NB4 (cell line): ENCODE measurements at places on chromosomes 2 and 18.
A peak's percentile ranks its signal among the peaks of the same experiment; 100 is the strongest.

- DNase-seq: no peak
Measured at GRCh38 chr2:166454006-166454595, 39.9 kb downstream of the SCN7A start.

DNA sequence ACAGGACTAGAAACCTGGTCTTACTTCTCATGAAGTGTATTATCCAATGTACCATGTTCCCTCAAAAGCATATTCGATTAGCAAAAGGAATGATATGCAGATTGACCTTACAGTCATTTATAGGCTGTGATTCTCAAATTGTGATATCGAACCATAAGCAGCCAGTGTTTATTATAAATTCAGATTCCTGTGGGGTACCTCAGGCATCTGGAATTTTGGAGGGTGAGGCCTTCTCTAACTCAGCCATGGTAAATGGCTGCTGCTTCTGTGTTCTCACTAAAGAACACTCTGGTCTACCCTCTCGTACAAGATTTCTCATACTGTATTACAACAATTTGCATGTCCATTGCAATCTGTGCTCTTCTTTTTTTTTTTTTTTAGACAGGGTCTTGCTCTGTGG lies 84.5 kb downstream of the PRPF40A start:
- DNase-seq: no peak

DNA sequence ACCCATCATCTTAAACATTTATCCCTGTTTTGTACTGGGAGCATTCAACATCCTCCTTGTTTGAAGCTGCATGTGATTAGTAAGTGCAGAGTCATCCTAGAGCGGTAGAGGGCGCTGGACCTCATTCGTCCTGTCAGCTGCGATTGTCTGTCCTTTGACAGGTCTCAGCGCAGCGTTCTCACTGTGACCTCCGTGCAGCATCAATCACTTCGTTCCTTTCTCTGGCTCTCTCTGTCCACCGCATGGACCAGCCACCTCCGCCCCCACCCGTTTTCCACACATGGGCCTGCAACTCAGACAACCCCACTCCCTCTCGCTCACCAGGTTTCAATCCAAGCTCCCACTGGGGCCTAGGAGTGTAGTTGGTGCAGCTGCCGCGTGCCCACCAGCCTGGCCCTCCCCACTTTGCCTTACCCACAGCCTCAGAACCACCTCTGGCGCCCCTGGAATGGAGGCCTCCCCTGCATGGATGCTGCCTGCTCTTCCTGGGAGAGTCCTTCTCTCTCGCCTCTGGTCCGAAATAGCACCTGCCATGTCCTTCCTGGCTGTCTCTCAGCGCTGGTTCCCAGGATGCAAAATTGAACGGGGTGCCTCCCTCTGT lies 90.5 kb downstream of the NDUFA10 start:
- DNase-seq: peak; percentile 83

DNA sequence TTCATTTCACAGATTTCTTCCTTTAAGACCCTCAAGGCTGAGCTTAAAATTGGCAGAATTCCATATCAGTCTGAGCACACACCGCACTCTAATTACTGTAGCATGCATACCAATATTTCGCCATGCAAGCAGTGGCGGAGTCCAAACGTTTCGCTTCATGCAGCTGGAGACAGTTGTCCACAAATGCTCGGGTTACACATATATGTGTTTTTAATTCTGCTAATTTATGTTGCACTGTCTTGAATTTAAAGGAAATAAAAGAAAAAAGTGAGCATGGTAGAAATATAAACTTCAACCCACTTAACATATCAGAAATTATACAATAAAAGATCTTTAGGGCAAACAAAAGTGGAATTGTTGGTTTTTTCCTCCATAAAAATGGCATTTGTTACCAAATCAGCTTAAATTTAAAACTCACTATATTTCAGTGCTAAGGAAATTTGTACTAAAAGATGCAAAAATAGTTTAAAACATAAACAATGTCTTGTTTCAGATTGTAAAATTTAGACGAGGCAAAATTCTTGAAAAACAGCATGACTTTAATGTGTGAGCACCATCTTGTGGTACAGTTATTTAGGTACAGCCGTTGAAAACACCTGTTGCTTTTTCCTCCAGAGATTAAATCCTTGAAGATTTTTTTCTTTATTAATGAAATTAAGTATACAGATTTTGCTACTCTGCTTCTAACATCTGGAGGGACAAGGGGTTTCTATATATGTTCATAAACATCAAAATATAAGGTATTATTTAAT lies 24.1 kb upstream of the KANSL1L start:
- peak; percentile 71 for DNase-seq

GRCh38 chr18:54924948-54925347 lies 34.3 kb downstream of the CCDC68 start:
- no peak for DNase-seq

DNA sequence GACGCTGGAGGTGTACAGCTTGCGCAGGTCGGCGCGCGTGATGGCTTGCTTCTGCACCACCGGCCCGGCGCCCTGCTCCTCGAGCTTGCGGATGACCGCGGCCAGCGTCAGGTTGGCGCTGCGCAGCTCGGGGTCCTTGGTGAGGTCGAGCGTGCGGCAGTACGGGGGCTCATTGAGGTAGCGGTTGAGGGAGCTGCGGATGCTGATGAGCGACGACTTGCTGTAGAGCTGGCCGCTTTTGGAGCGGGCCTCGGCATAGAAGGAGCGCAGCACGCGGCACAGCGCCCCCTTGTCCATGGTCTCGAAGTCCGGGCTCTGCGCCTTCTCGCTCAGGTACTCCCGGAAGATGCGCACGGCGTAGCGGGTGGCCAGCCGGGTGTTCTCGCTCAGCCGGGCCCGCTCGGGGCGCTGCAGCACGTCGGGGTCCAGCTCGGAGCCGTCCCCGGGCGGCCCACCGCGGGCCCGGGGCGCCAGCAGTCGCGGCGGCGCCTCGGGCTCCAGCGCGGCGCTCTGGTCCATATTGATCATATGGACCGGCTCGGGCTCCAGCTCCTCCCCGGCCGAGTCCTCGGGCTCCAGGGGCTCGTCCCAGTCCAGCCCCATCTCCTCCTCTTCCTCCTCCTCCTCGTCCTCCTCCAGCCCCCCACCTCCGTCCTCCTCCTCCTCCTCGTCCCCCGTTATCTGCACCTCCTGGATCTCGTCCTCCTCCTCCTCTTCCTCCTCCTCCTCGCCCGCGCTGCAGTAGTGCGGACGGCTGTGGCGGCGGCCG lies 523 bp downstream of the KCTD1 start:
- peak; percentile 6 for DNase-seq

GRCh38 chr2:19742872-19743271 lies 158.9 kb downstream of the TTC32 start:
- no peak for DNase-seq

DNA sequence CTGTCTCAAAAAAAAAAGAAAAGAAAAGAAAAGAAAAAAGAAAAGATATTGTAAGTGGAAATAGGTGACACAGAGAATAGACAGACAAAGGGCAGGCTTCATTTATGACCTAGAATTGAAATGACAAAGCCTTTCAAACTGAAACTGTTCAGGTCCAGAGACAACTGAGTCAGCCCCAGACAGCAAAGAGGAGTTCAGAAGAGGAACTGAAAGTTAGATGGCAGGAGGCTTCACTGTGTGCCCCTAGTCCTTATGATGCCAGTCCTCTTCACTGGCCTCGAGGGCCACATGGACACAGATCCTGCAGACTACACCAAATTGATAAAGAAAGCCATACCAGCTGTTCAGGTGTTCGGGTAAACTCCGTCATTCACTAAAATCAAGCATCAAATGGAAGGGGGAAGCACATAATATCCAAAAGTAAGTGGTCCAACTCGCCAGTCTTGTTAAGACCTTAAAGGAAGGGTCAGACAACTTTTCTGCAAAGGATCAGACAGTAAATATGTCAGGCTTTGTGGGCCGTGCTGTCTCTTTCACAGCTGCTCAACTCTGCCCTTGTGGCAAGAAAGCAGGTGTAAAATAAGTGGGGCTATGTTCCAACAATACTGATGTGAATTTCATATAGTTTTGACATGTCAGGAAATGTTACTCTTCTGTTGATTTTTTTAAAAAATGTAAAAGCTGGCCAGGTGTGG lies 231.9 kb upstream of the MGAT5 start:
- peak; percentile 11 for DNase-seq

DNA sequence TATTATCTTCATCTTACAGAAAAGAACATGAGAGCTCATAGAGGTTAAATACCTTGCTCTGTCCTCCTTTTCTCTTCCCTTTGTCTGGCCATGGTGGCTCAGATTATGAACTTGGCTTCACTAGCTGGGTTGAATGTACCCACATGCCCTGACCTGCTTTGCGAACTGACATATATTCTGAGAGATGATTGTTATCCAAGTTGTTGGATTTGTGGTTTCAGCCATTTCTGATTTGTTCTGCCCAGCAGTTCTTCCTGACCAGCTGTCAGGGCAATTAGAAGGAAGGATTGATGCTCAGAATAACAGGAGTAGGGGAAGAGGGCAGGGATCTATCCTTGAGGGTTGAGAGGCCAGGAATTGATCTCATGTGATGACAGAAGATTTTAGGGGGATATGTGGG lies 236.8 kb upstream of the FAM98A start:
- DNase-seq: no peak

DNA sequence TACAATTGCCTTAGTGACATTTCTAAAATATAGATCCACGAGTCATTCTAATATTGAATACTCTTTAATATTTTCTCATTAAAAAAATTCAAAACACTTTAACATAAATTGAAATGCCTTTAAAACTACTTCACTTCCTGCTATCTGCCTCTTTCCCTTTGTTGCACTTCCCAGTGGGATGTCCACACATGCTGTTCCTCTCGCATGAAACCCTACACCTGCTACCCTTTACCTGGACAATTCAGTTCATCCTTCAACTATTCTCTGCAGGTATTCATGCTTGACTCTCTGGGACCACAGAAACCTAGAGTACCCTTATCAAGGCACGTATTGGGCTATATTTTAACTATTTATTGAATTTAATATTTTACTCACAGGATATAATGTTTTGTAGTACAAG lies 373.3 kb upstream of the GALNT5 start:
- DNase-seq: no peak

DNA sequence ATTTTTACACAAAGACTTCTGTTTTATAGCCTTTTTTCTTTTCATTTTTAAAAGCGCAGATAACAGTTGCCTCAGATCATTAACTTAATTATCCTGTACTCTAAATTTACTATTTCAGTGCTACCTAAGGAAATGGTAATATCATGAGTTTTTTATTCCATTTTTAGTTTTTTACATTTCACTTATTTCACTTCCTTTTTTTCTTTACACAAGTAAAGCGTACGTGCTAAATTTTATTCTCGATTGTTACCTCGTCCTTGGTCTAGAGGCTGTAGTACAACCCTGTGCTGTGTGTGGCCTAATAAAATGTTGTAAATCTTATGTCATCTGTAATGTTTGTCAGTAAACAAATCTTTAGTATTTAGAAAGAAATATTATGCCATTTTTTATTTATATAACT lies 49.2 kb downstream of the CRIM1 start:
- no peak for DNase-seq

DNA sequence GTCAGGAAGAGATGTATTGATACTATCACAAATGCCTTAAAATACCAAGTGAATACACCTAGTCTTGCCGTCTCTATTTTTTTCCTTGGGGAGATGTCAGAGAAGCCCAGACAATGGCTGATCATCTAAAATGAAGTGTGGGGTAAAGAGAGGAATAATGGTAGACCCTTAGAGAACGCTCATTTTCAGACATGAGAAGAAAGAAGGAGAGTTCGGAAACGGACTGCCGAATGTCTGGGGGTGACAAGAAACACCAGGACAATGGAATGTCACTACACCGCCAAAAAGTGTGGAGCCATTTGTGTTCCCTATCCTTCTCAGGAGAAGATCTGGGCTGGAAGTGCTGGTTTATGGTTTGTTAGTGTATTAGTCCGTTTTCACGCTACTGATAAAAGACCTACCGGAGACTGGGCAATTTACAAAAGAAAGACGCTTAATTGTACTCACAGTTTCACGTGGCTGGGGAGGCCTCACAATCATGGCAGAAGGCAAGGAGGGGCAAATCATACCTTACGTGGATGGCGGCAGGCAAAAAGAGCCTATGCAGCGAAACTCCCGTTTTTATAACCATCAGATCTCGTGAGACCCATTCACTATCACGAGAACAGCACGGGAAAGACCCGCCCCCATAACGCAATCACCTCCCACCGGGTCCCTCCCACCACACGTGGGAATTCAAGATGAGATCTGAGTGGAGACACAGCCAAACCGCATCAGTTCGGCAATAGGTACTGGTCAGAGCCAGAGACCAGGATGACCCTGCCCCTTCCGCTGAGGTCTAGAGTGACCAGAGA lies 743.7 kb downstream of the GALR1 start:
- no peak for DNase-seq

DNA sequence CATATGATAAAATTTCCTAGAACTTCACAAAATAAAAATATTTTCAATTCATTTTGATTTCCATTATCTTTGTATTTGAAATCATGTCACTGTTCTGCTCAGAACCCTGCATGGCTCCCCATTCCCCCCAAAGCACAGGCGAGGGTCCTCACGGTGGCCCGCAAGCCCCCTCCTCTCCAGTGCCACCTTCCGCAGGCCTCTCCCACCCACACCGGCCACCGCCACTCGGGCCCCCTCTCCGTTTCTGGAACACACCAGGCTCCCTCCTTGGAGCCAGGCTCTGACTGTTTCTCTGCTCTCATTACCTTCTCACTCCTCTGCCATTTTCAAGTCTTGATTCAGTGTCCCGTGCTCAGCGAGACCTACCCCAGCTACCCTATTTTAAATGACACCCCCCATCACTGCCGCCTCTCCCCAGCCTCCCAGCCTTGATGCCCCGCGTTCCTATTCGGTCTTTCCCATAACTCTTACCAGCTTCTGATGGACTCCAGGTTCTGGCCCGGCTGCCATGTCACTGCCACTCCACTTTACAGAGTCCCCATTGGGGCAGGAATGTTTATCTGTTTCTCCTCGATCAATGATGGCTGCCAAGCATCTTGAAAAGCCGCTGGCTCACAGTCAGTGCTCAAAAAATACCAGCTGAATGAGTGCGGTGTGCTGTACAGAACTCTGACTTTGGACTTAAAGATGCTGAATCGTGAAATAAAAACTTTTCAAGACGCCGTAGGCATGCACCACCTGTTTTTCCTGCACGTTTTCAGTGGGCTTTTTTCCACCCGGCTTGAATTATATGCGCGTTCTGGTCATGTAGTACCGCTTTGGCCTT lies 201.0 kb downstream of the GBX2 start:
- peak; percentile 46 for DNase-seq

DNA sequence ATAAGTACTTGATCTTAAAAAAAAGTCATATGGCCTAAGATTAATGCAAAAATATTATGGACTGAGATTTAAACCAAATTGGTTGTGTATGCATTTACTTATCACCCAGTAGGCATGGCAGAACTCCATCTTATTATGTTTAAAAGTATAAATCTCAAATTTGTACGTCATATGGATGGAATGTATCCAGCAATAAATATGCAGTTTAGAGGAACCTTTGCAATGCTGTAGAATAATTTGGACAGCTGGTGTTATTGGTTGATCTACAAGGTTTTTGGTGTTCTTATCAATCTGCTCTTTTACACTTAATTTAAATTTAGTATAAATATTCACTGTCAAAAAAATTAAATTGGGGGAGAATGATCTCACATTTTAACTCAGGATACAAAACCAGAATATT lies 640.2 kb downstream of the SATB2 start:
- DNase-seq: no peak

- DNase-seq: no peak
Measured at GRCh38 chr18:55337908-55338521, 250.0 kb downstream of the TCF4 start.
